ENCODE measurements at places on chromosomes 3 and 15.

DNA sequence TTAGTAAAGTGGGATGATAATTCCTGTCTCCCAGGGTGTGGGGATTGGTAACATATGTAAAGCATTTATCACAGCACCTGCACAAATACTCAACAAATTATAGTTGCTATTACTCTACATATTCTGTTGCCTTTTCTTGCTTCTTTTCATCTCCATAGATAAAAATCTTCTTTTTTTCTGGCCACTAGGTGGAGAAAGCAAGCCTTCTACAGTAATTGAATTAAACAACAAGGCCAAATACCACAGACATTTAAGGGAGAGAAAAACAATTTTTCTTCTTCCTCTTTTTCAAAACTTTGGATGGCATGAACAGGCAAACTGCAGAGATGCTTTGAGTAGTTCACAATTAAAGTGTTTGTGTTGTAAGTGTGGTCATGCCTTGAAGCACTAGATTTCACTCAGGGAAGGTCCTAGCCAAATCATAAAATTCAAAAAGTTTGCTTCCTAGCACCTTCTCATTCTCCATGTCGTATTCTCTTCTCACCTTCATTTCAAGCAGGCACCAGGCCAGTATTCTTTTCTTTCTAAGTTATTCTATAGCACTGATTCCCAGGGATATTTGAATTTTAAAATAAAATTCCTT lies 493.4 kb upstream of the TGFBR2 start:
- DNase-seq = peak; percentile 64

DNA sequence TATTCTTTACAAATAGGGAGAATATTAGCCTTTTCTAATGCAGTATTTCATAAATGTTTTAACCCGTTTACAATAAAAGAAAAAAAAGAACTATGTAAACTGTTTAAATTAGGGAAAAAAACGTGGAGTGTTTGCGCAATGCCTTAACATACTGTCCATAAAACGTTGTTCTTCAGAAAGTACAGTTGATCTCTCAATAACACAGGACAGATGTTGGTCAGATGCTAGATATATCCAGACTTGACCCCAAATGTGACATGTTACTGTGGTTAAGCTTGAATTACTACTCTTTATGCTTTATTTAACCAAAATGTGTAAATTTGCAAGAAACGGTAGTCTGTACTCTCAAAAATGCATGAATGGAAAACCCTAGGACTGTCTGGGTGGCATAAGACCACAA lies 110.3 kb downstream of the PLOD2 start:
- no peak for DNase-seq

DNA sequence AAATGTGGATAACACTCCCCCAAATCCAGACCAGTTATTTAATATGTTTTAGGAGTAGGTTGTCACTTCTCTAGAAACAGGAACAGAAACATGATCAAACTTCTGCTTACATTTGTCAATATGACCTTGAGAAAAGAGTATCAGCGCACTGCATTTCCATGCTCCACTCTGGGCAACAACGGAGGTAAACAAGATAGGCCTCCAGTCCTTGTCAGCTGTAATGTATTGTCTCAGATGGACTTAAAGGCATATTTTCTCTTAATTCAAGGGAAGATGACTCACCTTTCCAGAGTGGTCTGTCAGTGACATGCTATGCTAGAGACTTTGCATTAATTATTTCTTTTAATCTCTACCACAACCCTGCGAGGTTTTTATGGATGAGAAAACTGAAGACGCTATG lies 51.6 kb upstream of the TCF12 start:
- DNase-seq = no peak

GRCh38 chr15:30991255-30992235 lies at the start of gene MTMR10:
MTMR10 (minus strand) TSS chr15:30991628; CDS start chr15:30991506, 122 bp downstream.
- peak; percentile 23 for DNase-seq

DNA sequence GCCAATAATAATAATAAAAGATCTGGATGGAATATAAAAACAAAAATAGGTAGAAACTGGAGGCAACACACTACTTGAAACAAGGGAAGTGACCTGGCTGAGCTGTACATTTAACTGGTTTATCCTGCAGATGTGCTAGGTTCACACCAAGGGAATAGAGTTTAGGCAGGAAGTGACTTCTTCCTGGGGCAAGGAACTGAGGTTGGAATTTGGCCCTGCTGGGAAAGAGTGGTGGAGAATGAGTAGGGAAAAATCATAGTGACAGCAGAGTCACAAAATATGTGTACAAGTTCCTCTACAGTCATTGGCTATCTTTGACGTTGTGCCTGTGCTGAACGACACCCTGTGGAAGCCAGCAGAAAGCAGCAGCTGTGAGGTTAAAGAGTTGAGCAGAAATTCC lies 44.1 kb downstream of the ARHGAP11B start:
- DNase-seq = no peak

Data from renal cortical epithelial cell (primary cell).